NCI-H526 treated with DMSO at 0.1 percent for 48 hours (cell line): ENCODE measurements at places on chromosomes 2 and 18.

- DNase-seq = no peak
Observed at GRCh38 chr18:79818036-79818435, 20.3 kb downstream of the KCNG2 start.

GRCh38 chr2:160836755-160837154, 323.5 kb upstream of the TANK start:
- no peak for DNase-seq

DNA sequence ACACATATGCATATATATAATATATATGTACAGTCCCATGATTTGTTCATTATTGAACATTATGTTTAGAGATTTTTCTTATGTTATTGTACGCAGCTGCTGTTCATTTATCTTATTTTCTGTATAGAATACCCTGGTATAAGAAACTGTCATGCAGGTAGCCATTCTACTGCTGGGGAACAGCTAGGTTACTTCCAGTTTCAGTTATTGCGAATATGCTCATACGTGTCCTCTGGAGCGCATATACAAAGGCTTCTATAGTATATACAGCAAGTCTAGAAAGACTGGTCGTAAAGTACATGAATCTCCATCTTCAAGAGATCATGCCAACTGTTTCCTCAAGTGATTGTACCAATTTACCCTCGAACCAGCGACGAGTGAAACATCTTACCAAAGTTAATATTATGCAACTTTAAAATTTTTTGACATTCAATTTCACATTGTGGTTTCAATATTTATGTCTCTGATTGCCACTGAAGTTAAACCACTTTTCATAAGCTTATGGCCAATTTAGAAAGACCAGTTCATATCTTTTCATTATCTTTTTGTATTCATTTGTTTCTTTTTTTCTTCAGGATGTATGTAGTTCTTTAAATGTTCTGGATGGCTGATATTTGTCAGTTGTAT, 53.5 kb downstream of the RDH14 start:
- no peak for DNase-seq

DNA sequence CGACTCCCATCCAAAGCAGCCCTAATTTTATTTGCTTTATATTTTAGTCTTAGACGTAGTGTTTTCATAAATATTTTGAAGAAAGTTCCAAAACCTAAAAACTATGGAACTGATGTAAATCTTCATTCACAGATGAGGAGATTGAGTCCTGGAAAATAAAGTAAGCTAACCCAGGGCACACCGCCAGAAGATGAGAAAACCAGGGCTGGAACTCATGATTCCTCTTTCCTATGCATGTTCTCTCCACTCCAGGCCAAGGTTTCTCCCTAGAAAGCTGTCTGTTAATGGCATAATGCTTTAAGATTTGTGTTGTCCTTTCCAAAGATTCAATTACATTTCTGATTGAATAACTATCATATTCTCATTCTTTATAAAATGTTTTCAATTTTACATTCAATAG, 78.4 kb upstream of the ZC3H15 start:
- DNase-seq = no peak

GRCh38 chr18:34933909-34934661, 107.1 kb upstream of the MAPRE2 start:
- no peak for DNase-seq

GRCh38 chr2:176873403-176873802, 339.2 kb upstream of the HNRNPA3 start:
- no peak for DNase-seq

DNA sequence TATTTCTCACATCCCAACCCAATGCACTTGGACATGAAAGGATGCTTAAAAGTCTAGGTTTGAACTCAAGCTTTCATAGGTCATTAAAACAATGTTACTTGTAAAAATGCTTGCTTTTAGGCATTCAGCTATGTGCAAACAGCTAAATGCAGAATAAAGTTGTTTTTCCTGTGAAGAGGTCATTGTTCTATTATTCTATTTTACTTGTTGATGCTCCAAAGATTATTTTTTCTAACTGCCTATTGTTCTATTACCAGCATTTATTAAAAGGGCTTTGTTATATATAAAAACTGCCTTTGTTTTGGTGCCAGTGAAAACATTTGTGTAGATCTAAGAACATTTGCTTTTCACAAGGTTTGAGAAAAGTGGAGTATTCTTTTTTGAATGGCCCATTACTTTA, 49.4 kb downstream of the TMEM178A start:
- no peak for DNase-seq
